ENCODE measurements at places on chromosomes 2 and 18.

- DNase-seq = no peak
These were observed 74.9 kb upstream of the DOCK10 start for GRCh38 chr2:225117051-225117716.

DNA sequence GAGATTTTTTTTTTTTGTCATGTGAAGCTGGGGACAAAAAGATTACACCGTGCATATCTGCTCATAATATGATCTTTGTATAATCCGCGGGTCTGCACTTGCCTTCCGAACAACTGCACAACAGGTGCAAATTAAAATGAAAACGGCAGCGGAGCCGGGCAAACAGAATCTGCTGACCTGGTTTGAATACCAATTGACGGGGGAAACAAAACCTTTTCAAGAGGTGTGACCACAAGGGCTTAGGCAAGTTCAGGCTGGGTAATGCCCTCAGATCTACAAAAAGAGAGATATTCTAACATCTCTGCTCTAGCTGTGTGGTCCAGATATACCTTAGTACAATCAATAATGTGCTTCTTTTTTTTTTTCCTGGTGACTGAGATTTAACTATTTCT, 88.5 kb downstream of the ZEB2 start:
- DNase-seq = no peak

DNA sequence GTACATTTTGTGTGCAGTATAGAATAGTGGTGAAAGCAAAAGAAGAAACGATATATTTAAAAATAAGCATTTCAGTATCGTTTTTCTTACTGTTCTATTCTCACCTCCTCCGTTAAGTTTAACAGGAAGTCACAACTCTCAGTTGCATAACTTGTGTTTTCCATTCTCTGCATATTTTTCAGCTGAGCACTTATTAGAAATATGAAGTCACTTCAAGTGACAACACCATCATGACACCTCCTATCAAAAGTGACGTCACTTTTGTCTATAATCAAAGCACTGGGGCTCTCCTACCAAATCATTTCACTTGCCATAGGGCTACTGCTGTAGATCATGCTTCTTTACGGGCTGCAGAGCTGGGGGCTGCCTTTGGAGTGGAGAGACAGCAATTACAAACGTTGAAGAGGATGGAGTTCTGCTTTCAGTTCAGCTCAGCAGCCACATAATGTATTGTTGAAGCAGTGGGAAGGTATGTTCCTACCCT, 36.3 kb downstream of the STAT4 start:
- DNase-seq = no peak

- DNase-seq = peak; percentile 30
These were observed 52.4 kb downstream of the PMS1 start for GRCh38 chr2:189836644-189837043.

DNA sequence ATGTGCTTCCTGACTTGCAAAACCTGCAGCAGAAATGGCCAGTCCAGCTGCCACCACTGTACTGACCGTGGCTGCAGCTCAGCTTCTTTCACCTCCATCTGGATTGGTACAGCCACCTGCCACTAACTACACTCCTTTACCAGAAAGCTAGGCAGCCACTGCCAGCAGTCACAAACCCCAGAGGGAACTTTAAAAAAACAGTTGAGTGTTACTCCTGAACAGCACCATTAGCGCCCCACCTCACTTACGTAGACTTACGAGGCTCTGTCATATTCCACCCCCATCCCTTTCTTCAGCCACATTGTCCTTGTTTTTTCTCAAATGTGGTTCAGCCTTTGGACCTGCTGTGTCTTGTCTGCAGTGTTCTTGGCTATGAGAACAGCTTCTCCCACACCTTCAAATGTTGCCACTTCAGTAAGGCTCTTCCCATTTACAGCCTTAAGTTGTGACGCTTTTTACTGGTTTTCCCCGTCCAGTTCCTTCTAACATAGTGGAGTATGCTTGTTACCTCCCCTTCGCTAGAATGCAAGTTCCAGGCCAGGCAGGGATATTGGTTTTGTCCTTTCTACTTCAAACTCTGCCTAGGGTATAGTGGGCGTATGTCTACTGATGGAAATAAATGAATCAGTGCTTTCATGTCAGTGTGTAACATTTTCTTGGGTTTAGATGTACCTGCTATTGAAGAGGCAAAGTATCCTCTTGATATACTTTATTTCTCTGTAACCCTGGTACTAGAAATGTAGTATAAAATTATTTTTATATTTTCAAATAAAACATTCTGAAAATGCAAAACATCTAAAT, 17.0 kb downstream of the HNRNPA3 start:
- no peak for DNase-seq

DNA sequence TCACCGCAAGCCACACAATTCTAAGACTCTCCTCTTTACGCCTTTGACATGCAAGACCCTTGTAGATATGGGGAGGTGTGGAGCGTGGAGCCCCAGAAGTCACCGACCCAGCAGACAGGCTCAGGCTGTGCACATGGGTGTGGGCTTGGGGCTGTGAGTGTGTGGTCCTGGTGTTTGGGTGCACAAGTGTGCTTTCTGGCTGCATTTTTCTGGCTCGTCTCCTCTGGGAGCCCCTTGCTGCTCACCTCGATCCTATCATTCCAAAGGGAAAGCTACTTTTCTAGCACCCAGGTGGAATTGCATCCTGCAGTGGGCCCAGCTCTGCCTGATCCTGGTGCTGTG, 143.0 kb downstream of the ACOXL start:
- no peak for DNase-seq

DNA sequence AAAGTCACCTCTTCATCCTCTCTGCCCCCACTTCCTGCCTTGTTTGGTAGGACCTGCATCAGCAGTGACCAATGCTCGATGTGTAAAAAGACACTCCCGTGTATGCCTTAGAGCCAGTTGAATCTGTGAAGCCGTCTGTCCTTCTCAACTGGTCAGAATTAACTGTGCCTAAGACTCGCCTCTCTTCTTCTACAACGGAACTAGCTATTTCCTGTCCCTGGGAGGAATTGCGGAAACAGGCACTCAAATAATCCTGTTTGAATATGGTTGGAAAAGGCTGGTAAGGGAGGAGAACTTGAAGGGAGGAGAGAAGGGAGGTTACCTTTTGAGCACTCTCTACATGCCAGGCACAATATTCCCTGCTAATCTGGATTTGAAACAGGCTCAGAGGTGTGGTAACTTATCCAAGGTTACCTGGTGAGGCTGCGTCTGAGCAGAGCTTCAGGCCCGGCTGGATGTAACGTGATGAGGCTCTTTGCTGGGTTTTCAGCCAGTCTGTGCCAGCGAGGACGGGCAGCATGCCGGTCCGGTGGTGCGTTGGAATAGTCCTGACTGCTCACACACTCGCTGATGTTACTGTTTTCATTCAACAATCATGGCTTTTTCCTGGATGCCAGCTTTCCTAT, 127.0 kb downstream of the FAM168B start:
- DNase-seq = no peak

DNA sequence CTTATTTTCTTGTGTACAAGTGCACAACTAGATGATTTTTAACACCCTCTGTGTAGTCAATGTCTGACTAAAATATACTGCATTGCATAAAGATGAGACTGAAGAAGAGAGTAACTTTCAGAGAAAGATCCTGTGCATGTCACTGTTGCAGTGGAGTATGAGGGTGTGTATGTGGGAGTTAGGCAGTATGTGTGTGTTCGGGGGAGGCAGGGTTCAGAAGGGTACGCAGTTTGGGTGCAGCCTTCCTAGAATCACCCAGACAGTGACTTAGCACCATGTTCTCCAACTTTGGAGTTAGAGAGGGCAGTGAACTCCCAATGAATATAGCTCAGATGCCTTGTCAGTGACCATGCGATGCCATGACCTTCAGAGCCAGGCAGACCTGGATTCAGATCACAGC, 84.6 kb downstream of the LRATD1 start:
- no peak for DNase-seq

DNA sequence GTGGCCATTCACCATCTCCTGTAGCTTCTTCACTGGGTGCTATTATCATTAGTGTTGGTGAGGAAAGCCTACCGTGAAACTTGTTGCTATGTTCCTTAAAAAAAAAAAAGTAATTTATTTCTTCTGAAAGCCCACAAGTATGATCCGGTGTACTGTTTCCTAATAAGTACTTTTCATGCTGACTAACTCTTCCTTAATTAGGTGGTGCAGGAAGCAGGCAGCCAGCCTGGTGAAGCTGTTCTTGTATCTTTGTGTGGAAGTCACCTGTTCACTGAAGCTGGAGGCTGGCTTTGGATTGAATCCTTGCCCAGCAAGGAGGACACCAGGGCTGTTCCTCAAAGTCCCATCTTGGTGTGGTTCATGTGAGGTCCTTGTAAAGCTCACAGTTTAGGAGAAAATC, 321.7 kb upstream of the THSD7B start:
- no peak for DNase-seq

DNA sequence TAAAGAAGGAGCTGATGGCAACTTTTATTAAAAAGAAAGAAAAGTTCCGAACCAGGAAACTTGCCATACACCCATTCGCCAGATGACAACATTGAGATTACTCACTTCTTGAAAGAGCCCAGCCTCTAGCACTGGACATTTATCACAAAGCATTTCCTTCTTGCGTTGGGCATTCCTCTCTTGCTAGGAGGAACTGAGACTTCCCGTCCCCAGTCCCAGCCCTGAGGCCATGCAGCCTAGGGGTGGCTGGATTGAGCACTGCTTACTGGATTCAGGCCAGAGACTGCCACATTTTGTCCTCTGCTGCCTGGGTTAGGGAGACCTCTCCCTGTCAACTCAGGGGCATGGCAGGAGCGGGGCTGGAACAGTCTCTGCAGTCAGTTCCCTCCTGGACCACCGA, 80.1 kb downstream of the SDC1 start:
- no peak for DNase-seq

GRCh38 chr2:158912112-158912511, 56.3 kb upstream of the TANC1 start:
- DNase-seq = no peak

DNA sequence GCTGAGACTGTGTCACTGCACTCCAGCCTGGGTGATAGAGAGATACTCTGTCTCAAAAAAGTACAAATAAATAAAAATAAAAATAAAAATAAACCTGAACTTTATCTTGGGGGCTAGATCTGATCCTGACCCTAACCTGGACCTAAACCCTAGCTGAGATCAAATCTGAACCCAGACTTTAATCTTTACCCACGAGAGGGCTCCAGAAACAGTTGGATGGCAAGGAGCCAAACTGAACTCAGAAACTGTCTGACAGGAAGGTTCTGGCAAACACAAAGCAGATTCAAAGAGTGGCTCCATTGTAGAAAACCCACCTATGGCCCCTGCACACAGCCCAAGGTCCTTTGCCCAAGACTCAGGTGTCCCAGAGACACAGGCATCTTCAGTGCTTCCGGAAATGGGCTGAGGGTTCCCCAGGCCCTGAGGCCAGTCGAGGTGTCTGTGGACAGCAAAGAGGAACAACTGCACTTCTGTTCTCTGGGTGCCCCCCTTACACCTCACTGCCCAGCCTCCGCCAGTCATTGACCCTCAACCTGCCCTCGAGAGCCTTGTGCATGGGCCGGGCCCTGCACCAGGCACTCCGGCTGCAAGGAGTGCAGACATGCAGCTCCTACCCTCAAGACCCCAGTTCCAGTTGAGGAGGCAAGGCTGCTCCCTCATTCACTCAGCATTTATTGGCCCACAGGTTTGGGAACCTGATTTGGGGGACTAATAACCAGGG, 95.2 kb downstream of the TFCP2L1 start:
- no peak for DNase-seq
